ENCODE measurements at places on chromosomes 1 and 21. TPM values are rescaled to one million over a fixed set of nuclear protein-coding genes. Genes with fewer than 3 reads are reported as not detected.
A peak's percentile ranks its signal among the peaks of the same experiment; 100 is the strongest.

Gene GUCA2A
- not detected for total RNA-seq

Gene LCE2C
- total RNA-seq: not detected

DNA sequence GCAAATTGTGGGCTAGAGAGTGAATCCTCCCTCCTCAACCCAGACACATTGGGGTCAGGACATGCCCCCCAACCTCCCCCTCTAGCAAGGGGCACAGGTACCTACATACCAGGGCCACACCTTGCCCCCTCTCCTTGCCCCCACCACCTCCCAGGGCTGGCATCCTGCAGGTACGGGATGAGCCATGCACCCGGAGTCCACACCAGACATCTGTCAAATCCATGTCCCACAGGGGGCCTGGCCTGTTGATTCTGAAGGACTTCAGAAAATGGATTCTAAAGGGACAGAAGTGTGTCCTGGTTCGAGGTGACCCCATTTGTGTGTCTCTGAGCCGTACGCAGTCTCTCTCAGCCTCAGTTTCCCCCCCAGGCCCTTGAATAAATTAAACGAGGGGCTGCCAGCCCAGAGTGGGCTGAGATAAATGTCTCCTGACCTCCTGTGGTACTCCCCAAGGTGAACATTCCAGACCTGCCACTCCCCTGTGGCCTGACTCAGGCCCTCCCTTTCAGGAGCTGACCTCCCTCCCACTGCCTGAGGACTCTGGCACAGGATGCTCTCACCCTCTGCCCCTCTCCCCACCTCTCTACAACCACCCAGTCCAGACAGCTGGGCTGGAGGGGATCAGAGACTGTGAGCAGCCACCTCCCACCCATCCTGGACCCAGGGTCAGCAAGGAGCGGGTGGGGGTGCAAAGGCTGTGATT lies 94.5 kb downstream of the EPHB2 start:
- no peak overlapping the region for H3K27ac ChIP-seq
- peaks cover 4% of the 10 kb centered on the region for H3K4me1 ChIP-seq
- H3K4me3 ChIP-seq: no peak overlapping the region
- H3K27me3 ChIP-seq: no peaks in the 10 kb centered on the region
- H3K36me3 ChIP-seq: no peaks in the 10 kb centered on the region

Gene C1orf185
- not detected for total RNA-seq

- H3K4me3 ChIP-seq: no peak overlapping the region
- H3K27me3 ChIP-seq: no peaks in the 10 kb centered on the region
Observed at GRCh38 chr1:202251424-202252256, 58.0 kb downstream of the LGR6 start.

Gene KIF14
- total RNA-seq: 0.36 TPM

GRCh38 chr1:211527006-211527405 lies 35.0 kb upstream of the RD3 start:
- H3K36me3 ChIP-seq: no peaks in the 10 kb centered on the region
- H3K4me3 ChIP-seq: no peak overlapping the region
- no peaks in the 10 kb centered on the region for H3K4me1 ChIP-seq
- H3K27me3 ChIP-seq: no peaks in the 10 kb centered on the region
- DNase-seq: no peak

Gene KIF26B
- 2.2 TPM for total RNA-seq

Gene OR2T29
- not detected for total RNA-seq

GRCh38 chr1:246170574-246171261 lies 336.4 kb downstream of the SMYD3 start:
- H3K27me3 ChIP-seq: no peaks in the 10 kb centered on the region
- H3K4me1 ChIP-seq: no peaks in the 10 kb centered on the region
- no peak overlapping the region for H3K4me3 ChIP-seq
- no peak overlapping the region for H3K27ac ChIP-seq

Gene TEKT2
- total RNA-seq: 0.18 TPM

Gene CHRM3
- total RNA-seq: 1.7 TPM

DNA sequence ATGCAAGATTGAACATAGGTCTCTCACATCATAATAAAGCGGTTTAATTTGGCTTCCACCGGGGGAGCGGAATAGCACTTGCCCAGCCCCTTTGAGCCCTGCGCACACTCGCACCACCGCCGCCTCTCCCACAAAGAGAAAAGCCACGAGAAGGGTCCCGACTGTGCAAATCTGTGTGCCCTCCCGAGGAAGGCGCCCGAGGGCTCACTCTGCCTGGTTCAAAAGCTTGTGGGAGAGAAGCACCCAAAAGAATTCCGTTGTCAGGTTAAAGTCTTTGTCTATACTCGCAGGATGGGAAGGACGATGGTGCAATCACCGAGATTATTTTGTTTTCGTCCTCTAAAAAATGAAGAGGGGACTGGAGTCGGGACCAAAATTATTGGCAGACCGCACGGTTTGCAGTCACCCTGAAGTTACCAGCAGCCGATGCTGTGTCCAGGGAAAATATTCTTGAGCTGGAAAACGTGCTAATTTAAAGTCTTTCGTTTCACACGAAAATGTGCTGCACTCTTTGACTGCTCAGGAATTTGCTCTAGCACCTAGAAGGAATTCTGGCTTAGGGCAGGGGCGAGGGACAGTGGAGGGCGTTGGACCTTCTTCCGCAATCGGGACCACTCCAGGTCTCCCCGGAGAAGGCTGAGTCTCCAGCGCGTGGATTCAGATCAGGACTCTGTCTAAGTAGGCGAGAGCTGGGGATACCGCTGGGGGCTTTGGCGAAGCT lies 6.6 kb upstream of the SIM2 start:
- no peaks in the 10 kb centered on the region for H3K4me1 ChIP-seq
- H3K36me3 ChIP-seq: no peaks in the 10 kb centered on the region
- H3K27me3 ChIP-seq: peaks cover 79% of the 10 kb centered on the region
- no peak for DNase-seq

GRCh38 chr1:167249702-167250101 lies 29.0 kb downstream of the POU2F1 start:
- peaks cover 28% of the 10 kb centered on the region for H3K4me1 ChIP-seq
- H3K27ac ChIP-seq: no peak overlapping the region
- H3K4me3 ChIP-seq: no peak overlapping the region
- no peaks in the 10 kb centered on the region for H3K36me3 ChIP-seq

Gene CSRP1
- total RNA-seq: 67.6 TPM

Gene CD101
- total RNA-seq: 4.9 TPM

DNA sequence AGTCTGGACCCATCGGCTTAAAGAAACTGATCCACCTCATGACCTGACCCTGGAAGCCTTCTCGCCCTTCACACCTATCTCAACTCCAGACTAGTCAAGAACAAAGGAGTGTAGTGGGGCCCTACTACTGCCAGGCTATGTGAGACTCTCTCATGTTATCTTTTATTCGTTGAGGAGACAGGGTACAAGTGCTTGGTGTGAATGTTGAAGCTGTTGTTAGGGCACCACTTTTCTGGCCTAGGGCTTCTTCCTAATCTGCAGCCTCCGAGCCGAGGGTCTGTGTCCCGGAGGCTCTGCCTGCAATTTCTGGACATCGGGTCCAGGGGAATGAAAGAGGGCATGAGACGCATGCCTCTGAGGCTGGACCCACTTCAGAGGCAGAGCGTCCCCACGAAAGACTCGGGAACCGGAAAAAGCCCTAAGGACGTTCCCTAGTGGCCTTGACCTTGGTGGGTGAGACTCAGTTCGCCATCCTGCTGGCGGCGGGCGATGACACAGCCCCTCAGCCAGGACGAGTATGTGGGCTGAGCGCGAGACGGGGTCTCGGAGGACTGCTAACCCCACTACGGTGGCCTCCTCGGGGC lies 671 bp downstream of the DNAJC11 start:
- peaks cover 19% of the 10 kb centered on the region for H3K4me1 ChIP-seq
- H3K36me3 ChIP-seq: no peaks in the 10 kb centered on the region
- H3K27ac ChIP-seq: peak overlapping the region; percentile 96

- no peak overlapping the region for H3K27ac ChIP-seq
- H3K27me3 ChIP-seq: peaks cover 5% of the 10 kb centered on the region
- no peaks in the 10 kb centered on the region for H3K4me1 ChIP-seq
- no peaks in the 10 kb centered on the region for H3K36me3 ChIP-seq
Observed at GRCh38 chr1:244236101-244236500, 185.0 kb downstream of the ZBTB18 start.

Gene ELAPOR1
- total RNA-seq: 9.2 TPM

Gene LRRC7
- 0.38 TPM for total RNA-seq

DNA sequence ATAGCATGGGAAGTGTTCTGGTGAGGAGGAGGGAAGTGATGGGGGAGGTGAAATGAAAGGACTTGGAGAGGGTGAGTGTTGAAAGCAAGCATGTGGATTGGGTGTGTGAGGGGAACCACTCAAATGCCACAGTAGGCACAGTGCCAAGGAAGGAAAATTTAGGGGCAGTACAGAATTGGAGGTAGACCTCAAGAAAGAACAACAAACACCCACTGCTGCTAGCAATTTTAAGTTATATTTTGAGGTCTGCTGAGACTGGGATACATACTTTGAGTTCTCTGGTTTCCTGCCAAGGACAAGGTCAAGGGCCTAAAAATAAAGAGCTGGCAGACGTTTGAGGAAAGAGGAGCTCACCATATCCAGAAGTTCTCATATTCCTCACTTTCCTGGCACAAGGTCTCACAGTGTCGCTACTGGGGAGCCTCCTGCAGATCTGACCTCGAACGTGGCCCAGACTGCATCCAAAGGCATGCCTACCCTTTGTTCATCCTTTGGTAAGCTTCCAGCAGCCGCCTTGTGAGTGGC lies 104.0 kb downstream of the BRINP2 start:
- peak; percentile 70 for DNase-seq
- no peak overlapping the region for H3K27ac ChIP-seq
- H3K36me3 ChIP-seq: no peaks in the 10 kb centered on the region

Gene SERPINC1
- total RNA-seq: 0.70 TPM

DNA sequence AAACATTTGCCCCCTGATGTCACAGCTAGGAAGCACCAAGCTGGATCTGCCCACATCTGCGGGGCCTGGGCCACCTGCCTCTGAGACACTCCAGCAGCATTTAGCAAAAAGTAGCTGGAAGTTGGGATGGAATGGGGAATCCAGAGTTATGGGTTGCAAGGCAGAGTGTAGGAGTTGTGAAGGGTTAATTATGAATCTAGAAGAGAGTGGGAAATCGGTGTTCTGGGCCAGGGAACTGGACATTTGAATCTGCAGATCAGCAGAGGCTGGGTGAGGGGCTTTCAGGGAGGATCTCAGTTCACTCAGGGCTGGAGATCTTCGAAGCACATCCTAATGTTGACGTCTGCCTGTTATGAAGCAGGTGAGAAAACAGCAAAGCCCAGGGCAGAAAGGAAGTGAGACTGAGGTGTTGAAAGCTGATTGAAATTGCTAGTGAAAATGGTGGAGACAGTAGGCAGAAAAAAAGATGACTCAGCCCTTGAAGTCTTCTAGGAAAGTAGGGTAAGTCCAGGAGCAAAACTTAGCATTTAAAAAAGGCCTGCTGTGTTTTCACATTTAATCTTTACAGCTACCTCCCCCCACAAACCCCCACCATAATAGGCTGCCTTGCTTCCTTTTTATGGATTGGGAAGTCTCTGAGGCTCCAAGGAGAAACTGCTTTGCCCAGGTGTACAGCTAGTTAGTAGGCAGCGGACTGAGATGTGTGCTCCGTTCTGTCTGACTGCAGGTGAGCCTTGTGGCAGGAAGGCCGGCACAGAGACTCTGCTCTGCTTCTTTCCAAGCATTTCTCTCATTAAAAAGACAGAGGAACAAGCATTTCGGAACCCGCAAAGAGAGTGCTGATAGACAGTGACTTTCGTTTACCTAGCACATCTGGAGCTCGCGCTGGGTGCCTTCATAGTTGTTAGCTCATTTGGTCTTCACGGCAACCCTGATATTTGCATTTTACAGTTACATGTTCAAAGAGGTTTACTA lies 7.2 kb downstream of the VANGL1 start:
- no peak overlapping the region for H3K27ac ChIP-seq
- H3K4me3 ChIP-seq: no peak overlapping the region
- no peak for DNase-seq
- no peaks in the 10 kb centered on the region for H3K36me3 ChIP-seq

- no peaks in the 10 kb centered on the region for H3K36me3 ChIP-seq
- H3K27me3 ChIP-seq: no peaks in the 10 kb centered on the region
- H3K27ac ChIP-seq: no peak overlapping the region
- H3K4me3 ChIP-seq: no peak overlapping the region
- no peak for DNase-seq
Observed at GRCh38 chr1:82562448-82562847, 761.7 kb downstream of the ADGRL2 start.

DNA sequence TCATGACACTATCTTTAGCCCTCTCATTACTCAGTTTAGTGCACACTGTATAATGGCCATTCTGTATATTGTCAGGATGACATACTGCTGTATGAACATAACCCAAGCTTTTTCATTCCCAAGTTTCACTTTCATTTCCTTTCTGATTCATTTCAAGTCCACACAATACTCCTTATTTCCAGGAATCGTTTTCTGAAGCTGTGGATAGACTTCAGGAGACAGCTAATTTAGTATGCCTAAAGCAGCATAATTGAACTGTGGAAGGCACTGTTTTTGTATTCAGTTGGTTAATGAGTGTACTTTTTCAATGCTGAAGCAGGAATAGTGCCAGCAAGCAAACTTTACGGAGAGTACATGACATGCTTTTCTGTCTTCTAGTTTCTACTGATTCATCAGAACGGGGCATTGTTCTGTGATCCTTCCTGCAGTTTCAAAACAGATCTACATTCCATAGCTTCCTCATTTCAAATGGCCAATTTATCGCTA lies 578.5 kb upstream of the ZP4 start:
- H3K4me3 ChIP-seq: no peak overlapping the region
- no peaks in the 10 kb centered on the region for H3K27me3 ChIP-seq
- no peak for DNase-seq
- no peak overlapping the region for H3K27ac ChIP-seq

DNA sequence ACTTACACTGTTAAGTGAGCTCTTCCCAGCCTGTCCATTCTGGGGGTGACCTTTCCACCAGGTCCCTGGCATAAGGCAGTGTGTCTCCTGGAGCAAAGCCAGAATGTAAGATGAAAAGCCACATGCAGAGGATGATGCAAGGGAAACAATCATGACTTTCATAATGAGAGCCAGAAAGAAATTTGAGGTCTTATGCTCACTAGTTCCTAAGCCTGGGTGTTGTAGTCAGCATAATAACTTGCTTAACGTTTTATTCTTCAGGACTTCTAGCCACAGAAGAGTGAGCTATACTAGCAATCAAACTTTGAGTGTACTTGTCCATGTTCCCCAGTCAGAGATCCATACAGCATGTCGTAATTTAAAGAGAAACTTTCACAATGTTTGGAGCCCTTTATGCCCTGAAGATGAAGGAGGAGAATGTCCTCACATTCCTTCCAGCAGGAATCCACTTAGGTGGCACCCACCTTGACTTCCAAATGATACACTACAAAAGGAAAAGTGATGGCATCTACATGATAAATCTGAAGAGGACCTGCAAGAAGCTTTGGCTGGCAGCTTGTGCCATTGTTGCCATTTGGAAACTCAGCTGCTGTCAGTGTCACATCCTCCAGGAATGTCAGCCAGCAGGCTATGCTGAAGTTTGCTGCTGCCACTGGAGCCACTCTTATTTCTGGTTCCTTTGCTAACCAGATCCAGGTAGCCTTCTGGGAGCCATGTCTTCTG lies 60.5 kb upstream of the FOXD3 start:
- H3K27ac ChIP-seq: no peak overlapping the region
- peaks cover 18% of the 10 kb centered on the region for H3K27me3 ChIP-seq

GRCh38 chr21:28617300-28617699 lies 375.4 kb downstream of the LTN1 start:
- no peaks in the 10 kb centered on the region for H3K4me1 ChIP-seq
- H3K36me3 ChIP-seq: no peaks in the 10 kb centered on the region
- no peak for DNase-seq
- H3K27me3 ChIP-seq: no peaks in the 10 kb centered on the region

Gene CA6
- total RNA-seq: not detected

Measured in adrenal gland (tissue), 19 donors.